ENCODE measurements at places on chromosomes 3 and 15.

DNA sequence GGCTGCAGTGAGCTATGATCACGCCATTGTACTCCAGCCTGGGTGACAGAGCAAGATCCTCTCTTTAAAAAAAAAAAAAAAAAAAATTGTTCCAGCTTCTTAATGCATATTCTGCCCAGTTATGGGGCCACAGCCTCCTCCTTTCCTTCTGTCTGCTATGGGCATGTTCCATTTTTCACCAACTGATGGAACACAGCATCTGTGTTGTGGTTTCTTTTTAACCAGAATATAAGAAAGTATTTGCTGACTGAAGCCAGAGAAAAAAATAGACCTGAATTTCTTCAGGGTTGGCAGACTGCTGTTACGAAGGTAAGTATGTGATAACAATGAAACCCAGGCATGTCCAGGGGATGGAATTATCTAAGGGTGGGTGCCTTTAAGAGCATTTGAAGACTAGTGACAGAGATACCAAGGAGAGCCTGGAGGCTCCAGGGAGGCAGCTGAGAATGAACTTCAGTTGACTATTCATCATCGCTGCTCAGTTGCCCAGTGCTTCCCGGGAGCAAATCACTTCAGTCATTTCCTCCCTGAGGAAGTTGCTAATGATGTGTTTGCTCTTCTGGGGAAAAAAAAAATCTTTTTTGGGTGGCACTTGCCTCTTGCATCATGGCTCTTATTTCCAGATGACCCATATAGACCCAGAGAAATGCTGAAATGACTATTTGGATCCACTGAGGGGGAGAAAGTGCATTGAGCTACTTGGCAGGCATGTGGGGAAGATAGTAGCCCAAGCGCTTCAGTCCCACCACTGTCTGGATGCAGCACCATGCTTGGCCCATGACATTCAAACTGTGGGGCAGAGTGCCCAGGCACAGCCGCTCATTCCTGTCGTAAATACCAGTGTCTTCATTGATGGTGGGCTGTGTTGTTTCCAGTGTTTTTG is 14.5 kb downstream of the NCBP2 start:
- no peak for DNase-seq

- DNase-seq = no peak
Measured at GRCh38 chr15:43111354-43111753, 5.5 kb upstream of the UBR1 start.

- DNase-seq = no peak
Measured at GRCh38 chr15:72796210-72796514, 12.6 kb upstream of the ADPGK start.

- no peak for DNase-seq
Measured at GRCh38 chr3:184651904-184652303, 60.0 kb downstream of the MAGEF1 start.

GRCh38 chr3:189567322-189567721 is 63.9 kb upstream of the TP63 start:
- DNase-seq = no peak

DNA sequence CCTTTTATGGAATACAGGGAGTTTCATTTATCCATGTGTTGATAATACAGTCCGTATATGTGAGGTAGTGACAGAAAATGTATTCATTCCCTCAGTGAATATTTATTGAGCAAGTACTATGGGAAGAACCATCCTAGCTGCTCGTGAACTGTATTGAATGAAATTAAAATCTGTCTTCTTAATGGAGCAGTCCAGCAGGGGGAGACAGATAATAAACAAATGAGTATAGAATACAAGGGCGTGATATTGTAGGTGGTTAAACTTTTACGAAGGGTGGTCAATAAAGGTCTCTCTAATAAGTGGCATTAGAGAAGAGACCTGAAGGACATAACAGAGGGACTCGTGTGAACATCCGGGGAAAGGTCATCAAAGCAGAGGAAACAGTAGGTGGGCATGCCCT is 62.7 kb upstream of the OSTN start:
- no peak for DNase-seq

DNA sequence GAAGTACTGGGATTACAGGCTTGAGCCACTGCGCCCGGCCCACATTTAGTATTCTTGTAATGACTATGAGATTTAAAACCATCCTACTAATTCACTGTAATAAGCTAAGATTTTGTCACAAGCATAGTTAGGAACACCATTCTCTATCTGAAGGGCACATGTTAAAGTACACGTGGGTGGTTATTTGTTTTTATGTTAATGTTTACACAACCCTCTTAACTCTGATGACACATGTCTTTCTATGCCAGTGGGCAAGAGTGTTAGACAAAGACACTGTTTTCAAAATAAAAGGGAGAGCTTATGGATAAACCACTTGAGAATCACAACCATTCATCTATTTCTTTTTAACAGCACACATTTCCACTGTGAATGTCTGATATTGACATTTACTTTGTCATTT is 537.6 kb upstream of the IL12A start:
- peak; percentile 83 for DNase-seq

DNA sequence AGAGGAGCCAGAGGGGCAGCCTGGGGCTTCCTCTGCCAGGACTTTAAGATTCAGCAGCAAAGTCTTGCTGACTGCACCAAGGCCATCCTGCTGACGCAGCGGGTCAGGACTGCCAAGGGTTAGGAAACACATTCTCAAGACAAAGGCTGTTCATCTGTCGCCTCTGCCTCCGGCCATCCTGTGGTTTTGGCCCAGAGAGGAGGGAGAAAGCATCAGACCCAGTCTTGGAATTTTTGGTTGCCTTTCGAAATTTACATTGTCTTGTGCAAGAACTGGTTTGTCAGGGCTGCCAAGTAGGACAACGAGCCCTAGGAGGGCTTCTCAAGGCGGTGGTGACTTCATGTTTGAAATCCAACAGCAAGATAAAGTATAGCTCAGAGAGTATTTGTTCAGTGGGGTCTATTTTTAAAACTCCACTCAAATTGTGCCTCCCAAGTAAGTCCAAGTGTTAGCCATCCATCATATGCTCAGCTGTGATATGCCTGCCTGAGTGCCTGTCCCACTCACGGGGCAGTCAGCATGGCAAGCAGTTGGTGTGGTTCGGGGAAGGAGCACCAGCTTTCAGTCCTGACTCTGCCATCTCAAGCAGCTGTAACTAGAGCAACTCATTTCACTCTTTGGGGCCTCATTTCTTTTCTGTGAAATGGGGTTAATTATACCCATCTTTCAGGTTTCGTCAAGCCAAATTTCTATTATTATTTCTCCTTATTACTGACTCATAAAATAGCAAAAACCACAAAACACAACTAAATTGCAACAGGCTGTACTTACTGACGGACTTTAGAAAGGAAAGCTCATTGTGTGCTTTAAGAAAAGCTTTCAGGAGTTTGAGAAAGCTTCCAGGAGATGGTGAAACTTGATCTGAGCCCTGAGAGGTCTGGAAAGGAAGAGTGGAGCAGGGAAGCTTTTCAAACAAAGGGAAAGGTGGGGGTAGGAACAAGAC is 42.4 kb upstream of the RHO start:
- DNase-seq = no peak

- no peak for DNase-seq
Measured at GRCh38 chr15:25737218-25737643, 125.9 kb downstream of the ATP10A start.

DNA sequence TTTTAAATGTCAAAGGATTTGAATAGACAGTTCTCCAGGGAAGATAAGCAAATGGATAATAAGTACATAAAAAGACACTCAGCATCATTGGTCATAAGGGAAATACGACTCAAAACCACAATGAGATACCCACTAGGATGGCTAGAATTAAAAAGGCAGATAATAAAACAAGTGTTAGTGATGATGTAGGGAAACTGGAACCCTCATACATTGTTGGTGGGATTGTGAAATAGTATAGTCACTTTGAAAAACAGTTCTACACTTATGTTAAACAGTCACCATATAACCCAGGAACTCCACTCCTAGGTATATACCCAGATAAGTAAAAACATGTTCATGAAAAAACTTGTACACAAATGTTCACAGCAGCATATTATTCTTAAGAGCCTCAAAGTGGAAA is 72.5 kb downstream of the GPR156 start:
- no peak for DNase-seq

DNA sequence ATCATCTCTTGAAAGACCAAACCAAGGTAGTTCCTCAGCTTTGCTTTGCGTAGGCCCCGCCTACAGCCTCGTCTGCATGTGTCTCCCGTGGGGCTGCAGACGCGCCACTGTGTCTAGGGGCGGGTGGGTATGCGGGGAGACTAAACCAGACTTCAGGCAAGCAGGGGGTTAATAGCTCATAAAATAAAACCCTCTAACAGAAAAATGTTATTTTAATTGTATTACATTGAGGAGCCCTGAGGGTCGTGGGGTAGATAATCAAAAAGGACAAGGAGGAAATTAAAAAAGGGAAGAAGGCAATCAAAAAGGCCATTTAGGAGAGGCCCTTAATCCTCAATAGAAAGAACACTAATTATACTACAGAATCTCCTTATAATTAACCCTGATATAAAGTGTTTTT is 247.6 kb upstream of the ICE2 start:
- DNase-seq = no peak

- peak; percentile 60 for DNase-seq
Measured at GRCh38 chr15:58562135-58562534, 130.3 kb downstream of the LIPC start.

DNA sequence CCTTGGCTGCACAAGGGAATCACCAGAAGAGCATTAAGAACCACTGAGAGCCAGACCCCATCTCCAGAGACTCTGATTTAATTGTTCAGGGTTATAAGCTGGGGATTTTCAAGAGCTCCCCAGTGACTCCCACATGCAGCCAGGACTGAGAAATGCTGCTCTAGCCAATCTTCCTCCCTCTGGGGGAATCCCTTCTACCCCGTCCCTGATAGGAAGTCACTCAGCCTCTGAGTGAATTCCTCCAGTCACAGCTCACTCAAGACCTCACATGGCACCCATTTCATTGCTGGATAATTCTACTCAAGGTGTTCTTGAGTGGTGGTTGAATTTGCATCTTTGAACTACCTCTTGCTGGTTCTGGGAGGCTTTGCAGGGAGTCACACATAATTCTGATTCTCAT is 10.7 kb downstream of the CCR3 start:
- DNase-seq = no peak

- no peak for DNase-seq
Measured at GRCh38 chr3:178474526-178474925, 61.7 kb upstream of the KCNMB2 start.

DNA sequence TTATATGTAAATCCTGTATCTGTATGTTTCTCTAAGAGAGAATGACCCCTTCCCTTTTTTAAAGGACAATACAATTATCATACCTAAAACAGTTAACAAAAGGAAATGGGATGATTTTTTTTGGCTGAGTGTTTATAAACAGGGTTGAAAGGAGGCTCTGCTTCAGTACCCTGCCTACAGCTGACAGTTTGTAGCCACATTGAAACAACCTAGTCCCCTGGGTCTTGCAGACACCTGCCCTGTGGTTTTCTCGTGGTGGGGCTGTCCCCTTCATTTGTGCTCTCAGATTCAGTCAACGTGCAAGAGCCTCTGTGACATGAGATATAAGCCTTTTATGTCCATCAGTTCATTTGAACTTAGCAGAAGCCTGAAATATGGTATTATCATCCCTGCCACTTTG is 2.3 kb upstream of the HMCES start:
- DNase-seq = no peak

GRCh38 chr3:94206291-94206690 is 143.4 kb downstream of the NSUN3 start:
- no peak for DNase-seq

- DNase-seq = no peak
Measured at GRCh38 chr3:17394541-17395155, 347.8 kb downstream of the TBC1D5 start.

- DNase-seq = no peak
Measured at GRCh38 chr15:74291101-74292071, 55.3 kb downstream of the CCDC33 start.

- no peak for DNase-seq
Measured at GRCh38 chr15:54035616-54036015, 57.4 kb downstream of the UNC13C start.

DNA sequence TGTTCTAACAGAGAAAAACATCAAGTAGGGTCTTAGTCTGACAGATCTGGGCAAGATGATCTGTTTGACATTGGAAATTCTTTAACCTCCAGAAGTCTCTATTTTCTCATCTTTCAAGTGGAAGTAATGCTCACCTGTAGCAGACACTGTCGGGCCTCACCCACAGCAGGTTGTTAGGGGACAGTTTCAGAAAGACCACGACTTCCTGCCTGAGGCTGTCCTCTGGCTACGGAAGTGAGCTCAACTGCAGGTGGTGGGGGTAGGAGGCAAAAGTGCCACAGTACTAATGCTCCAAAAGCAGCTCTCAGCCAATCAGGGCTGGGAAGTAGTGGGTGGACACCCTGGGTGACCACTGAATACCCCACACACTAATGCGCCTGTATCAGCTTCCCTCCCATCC is 111.4 kb upstream of the TOPAZ1 start:
- DNase-seq = no peak

DNA sequence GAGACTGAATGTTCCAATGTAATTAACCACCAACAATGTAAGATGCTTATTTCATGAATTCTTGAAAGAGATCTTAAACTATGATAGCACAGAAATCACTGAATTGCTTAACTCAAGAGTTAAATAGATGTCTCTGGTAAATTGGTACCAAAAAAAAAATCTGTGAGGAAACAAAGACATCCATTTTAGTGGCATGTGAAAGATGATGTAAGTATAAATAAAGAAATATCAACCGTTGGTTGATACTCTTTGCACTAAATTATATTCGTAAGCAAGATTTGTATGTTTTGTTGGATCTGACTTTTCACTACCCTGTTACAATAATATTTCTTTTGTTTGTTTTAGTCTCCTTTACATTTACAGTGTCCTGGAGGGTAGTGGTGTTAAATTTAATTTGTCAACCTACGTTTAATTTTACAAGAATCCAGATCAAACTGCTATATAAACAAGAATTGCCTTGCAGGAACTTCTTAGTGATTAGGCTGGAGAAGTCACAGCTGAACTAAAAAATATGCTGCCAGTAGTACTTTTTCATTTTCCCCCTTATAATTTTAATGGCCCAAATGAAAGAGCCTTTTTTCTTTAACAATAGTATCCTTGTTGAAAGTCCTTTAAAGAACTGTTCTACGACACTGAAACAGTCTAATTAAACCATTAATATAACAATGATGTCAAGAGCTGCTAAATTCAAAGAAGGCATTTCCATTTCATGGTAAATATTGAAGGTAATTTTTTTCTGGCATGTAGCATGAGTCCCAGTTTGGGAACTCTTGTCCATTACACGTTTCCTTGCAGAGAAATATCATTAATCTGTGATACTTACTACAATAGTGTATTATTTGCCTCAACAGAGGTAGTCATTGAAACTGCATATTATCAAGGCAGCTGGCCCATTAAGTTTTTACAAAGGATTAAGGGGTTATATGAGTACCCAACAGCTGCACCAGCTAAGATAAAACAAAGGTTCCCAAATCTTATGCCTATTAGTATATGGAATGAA is 109.6 kb upstream of the PHLDB2 start:
- DNase-seq = no peak

GRCh38 chr3:157836022-157836421 is 270.2 kb downstream of the SHOX2 start:
- DNase-seq = no peak

GRCh38 chr3:55639896-55640765 is 153.0 kb upstream of the WNT5A start:
- DNase-seq = no peak

Measured in NCI-H345 (cell line).